ENCODE measurements at places on chromosomes 12 and 14.
A peak's percentile ranks its signal among the peaks of the same experiment; 100 is the strongest.

GRCh38 chr14:38207736-38208617, at the start of gene SSTR1:
TSS of gene SSTR1 (plus strand) at chr14:38207904. CDS start at chr14:38209390, 1,486 bp downstream.
- DNase-seq, result no peak

DNA sequence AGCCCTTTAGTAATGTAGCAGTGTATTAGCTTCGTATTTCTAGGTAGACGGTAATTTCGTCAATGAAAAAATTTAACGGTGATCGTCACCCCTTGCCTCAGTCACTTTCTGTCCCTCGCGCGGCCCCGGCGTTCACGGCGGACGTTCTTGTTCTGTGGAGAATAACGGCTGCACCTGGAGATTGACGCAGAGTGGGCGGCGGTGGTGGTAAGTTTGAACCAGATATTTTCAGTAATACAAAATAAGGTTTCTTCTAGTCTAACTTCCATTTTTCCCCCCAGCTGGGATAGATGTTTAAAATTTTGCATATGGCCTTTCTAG, 341 bp downstream of the ZNF10 start:
- peak; percentile 19 for DNase-seq

DNA sequence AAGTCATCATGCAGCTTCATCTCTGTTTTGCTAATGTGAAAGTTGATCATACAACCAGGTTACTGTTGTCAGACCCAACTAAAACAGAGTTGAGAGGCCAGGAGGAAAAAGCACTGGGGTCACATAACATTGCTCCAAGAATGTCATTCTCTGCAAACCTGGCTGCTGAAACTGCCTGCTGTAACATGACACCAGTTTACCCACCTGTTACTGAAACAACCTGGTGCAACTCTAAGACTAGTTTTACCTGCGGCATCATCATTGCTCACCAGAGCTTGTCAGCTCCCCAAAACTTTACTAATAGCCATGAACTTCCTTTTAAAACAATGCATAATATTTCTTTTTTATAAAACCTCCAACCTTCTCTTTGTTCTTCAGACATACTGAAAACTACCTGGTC, 30.7 kb upstream of the DEGS2 start:
- no peak for DNase-seq

DNA sequence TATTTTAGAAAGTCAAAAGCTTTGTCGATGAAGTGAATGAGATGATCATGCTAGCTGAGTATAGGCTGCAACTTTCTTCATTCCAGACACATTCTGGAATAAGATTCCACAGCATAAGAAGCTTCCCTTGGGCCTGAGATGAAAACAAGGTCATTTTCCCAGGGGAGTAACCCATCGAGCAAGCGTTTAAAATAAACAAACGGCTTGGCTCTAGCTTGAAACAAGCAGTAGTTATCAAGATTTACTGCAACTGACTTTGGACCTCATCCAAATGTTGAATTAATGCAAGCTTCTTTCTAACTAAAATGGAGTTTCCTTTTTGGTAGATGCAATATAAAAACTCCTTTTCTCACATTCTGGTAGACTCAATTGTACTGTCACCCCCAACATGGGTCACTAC, 23.0 kb downstream of the KCNJ8 start:
- DNase-seq, result no peak

DNA sequence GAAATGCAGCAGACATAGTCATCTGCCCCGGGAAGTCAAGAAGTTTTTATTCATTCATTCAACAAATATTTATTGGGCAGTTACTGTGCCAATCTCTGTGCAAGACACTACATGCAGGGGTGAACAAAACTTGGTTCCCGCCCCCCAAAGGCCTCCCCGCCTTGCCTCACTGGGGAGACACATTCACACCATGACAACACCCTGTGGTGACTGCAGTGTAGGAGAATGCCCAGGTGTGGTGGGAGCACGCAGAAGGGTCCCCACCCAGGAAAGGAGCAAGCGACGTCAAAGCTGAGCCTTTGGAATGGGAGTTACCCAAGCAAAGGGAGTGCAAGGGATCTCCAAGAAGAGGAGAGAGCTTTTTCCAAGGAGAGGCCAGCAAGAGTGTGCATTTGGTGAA, 1.6 kb upstream of the AQP6 start:
- DNase-seq, result no peak

DNA sequence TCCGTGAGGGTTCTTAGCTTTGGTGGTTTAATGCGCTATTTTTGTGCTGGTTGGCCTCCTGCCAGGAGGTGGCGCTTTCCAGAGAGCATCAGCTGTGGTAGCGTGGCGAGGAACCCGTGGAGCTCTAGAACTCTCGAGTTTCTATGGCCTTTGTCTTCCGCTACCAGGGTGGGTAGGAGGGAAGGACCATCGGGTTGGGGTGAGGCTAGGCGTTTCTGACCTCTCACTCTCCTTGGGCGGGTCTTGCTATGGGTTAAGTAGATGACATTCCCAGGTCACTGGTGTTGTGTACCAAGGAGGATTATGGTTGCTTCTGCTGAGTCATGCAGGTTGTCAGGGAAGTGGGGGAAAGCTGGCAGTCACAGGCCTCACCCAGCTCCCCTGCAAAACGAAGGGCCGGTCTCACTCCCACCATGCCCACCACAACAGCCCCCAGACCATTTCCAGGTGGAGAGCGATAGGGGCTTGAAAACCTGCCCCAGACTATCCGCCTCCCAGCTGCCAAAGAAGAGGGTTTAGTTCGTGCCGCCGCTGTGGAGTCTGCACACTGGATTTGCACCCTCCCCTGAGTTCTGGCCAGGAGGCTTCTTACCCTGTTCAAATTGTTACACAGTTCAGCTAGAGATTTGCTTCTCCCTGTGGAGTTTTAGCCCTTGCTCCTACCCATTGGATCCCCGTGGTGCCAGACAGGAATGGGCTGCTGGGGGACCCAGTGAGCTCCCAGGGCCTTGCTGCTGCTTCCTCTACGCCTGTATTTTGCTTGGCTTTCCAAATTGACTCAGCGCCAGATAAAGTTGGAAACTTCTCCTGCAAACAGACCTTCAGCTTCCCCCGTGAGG, 21.9 kb downstream of the RNFT2 start:
- no peak for DNase-seq

DNA sequence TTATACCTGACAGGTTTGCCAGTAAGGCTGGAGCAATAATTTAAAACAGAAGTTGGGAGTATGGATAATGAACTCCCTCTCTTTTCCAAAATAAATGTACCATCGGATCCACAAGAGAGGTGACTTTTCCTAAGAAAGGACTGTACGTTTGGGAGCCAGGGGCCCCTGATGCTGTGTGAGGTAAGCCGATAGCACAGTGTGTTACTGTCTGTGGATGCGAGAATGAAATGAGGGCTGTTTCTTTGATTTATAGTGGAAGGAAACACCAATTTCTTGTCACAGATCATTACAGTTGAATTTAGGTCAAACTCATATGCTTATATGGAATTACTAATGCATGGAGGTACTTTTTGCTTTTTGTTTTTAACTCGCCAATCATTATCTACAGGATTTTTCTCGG, 147.7 kb downstream of the ZNF664 start:
- no peak for DNase-seq

DNA sequence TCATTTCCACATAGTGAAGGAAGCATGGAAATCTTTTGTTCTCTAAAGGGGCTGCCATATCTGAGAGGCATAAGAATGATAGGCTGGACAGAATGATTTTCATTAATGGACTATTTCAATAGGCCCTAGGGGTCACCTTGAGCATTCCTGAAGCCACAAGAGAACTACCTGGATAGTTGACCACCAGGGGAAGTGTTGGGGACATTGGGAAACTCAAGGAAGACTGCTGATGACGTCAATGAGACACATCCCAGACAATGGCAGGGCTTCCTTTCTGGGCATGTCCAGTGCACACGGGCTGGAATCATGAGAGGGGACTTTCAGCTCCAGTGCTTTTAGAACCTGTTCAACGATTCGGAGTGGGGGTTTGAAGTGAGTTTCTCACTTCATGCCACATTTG, 48.8 kb upstream of the CHST11 start:
- DNase-seq, result no peak

- no peak for DNase-seq
Observed at GRCh38 chr12:52198454-52199215, 6.8 kb upstream of the KRT80 start.

- DNase-seq, result no peak
Observed at GRCh38 chr12:54053003-54053750, 458 bp upstream of the HOXC4 start.

DNA sequence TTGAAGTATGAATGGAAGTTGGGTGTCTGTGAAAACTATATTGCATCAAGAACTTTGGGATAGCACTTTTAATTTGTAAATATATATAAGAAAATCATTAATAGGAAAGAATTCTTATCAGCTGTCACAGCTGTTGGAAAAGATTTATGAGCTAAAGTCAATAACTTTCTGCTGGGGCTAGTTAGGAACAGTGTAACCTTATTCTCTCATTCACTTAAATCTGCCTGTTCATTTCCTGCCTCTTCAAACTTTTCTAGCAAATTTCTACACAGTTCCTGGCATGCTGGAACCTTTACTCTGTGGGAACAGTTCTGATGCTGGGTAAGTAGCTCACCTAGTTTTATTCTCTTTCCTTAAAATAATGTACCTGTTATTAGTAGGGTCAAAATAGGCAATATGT, 109.9 kb downstream of the SCN8A start:
- DNase-seq, result no peak

DNA sequence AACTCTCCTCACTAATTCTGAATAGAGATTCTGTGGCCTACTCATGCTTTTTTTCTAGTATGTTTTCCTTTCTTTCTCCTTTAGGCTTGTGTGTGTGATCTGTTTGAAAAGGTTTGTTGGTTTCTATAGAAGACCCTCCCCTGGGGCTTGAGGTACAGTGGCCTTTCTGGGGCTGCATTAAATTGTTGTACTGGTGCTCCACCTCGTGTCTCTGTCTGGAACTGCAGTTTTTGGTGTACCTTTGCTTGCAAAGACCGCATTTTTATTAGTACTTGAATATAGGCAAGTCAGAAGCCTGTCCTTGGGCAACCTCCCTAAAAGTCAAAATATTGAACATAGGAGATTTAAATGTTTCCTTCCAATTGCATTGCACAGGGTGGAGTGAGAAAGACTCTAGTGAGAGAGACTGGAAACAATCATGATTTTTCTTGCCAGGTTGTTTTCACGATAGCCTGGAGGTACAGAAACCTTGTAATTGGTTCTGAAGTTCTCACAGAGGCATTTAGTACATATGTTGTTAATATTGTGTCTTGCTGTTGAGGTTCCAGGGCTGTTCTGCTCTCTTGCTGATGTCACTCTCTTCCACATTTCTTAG, 39.0 kb downstream of the SLCO1B1 start:
- peak; percentile 3 for DNase-seq

DNA sequence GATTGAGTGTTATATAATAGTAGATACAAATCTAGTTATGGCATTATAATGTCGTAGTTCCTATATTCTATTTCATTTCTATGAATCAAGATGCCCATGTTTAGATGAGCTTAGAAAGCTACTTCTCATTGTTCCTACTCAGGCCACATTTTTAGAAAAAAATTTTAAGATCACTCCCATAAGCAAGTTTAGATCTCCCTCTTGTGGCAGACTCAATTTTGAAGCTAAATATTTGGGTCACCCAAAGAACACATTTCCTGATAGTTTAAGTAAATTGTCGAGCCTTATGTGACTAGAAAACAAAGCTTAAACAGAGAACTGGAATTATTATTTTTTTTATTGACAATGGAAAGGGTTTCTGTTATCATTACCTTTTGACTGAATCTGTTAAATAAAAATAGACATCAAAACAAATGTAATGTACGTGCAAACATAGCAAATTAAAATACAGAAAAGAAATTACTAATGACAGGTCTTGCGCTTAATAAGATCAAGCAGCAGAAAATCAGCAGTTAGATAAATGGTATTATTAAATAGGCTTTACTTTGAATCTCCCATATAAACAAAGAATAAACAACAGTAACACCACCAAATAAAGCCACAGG, 180.2 kb downstream of the ACSS3 start:
- no peak for DNase-seq

DNA sequence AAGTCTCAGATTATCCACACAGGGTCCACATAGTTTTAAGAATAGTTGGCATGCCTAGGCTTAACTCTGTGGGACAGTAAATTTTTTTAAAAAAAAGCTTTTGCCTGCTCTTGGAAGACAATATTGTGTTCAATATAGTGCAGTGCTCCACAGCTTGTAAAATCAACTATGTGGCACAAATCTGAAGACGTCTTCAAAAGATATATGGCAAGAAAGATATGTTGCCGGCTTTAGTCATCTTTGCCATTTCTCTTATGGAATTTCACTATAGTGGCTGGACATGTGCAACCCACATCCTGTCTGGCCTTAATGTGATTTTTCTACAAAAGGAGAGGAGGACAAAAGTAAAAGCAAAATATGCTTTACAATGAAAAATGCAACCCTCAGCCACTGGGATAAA, 90.5 kb downstream of the MGST1 start:
- no peak for DNase-seq

GRCh38 chr12:48486261-48486660, 4.0 kb downstream of the C12orf54 start:
- DNase-seq, result no peak

DNA sequence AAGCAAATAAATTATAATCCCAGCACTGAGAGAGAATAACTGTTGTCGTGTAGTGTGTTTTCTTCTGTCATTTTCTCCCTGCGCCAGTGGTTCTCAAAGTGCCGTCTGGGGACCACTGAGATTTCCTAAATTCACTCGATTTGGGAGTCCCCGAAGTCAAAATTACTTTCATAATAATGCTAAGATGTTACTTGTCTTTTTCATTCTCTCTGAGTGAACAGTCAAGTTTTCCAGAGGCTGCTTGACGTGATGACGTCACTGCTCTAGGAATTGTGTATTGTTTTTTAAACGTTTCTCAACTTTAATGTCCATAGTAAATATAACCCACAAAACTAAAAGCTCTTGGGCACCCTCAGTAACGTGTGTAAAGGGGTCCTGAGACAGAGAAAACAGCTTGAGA, 796 bp upstream of the POP5 start:
- DNase-seq, result no peak

Measured in activated CD8-positive, alpha-beta memory T cell treated with anti-CD3 and anti-CD28 coated beads for 1 hour (primary cell).